Activated T-cell treated with anti-CD3 and anti-CD28 coated beads, Interleukin-2, amount 50 U/mL, for 4 hours (primary cell): ENCODE measurements at places on chromosomes 7 and 10. TPM values are rescaled to one million over a fixed set of nuclear protein-coding genes. Genes with fewer than 3 reads are reported as not detected.

SH2B2 gene
- total RNA-seq = 3.0 TPM

PURB gene
- 28.9 TPM for total RNA-seq

BCL7B gene
- total RNA-seq = 76.3 TPM

PNLIPRP1 gene
- total RNA-seq = 0.57 TPM

GIMAP1 gene
- 2.1 TPM for total RNA-seq

NKX1-2 gene
- total RNA-seq = not detected

GRCh38 chr7:12481722-12482121 lies 78.1 kb upstream of the VWDE start:
- DNase-seq = no peak

- no peak for DNase-seq
Observed at GRCh38 chr7:87552351-87552900, 48.3 kb downstream of the ABCB1 start.

- no peak for DNase-seq
Observed at GRCh38 chr10:97895915-97896314, 46.3 kb downstream of the GOLGA7B start.

GRCh38 chr7:69739190-69739589 lies 140.9 kb downstream of the AUTS2 start:
- no peak for DNase-seq

GRCh38 chr10:73253225-73253555 lies 746 bp upstream of the MRPS16 start:
- DNase-seq = no peak

GRCh38 chr7:147197006-147197405 lies 1080.4 kb downstream of the CNTNAP2 start:
- DNase-seq = no peak

DNA sequence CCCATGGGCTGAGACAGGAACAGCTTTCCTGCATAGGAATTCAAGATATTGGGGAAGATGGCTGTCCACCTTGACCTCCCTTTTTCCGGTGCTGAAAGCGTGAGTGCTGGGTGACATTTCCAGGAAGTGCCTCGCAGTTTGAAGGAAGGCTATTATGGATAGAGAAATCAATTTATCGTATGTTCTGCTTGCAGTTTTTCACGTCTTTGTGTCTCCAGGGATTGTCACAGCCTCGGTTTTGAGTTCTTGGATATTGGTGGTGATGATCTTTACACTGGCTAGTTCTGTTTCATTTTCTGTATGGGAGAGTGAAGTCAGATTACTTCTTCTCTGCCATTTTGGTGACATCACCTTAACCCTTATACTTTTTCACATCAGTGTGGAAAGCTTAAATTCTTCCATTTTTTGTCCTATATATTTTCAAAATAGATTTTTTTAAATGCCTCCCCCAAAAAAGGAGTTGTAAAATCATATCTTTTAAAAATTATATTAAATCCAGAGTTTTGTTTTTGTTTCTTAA lies 102.5 kb upstream of the APBB1IP start:
- DNase-seq = no peak

GRCh38 chr7:117963264-117964197 lies 90.3 kb upstream of the CTTNBP2 start:
- no peak for DNase-seq

DNA sequence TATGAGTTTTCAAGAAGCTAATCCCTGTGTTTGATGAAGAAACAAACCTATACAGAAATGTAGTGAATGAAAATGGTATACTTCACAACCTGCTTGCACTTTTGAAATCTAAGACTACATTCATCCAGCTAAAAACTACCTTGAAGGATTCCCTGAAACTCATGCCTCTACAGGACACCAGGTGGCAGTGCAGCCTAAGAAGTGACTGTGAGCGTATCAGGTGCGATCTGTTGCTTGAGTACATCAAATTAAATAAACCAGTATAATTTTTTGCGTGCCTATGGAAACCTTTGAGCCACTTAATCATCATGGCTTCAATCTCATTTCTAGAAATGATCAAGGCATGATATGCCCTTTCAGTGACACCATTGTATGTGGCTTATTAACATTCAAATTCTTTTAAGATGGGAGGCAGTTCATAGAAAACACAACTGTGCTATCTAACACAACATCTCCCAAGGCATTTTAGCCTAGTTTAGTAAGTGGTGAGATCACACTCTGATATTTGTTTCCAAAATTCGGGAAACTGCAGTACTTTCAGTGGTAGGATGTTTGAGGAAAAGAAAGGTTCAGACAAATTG lies 57.4 kb downstream of the PPP1R17 start:
- no peak for DNase-seq

GRCh38 chr10:86900955-86901354 lies 56.5 kb downstream of the MMRN2 start:
- DNase-seq = no peak

GRCh38 chr7:55073051-55073511 lies 54.3 kb downstream of the EGFR start:
- DNase-seq = no peak

GRCh38 chr7:72415586-72415985 lies 3.4 kb upstream of the CALN1 start:
- no peak for DNase-seq

DNA sequence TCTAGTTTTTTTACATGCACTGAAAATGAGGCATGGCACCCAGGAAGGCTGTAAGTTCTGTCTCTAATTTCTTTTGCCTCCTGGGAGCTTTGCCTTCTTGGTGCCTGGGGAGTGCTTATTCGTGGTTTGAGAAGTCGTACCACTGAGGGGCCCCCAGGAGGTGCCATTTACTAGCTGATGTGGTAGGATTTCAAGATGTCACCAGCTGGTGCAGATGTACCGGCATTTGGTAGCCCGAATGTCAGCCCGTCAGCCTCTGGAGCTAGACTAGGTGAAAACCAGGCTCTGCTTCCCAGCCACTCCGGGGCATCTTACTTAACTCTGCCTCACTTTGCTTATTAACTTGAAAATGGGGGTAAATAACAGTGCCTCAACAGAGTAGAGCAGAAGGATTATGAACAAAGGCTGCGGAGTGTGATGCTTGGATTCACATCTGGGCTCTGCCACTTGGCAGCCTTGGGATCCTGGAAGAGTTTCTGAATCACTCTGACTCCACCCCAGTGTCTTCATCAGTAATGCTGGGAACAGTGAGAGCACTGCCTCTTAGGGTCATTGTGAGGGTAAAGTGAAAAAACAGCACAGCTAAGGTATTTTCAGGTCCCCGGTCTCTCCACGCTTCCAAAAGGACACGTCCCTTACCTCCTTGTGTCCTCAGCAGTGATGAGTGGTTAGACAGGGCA lies 31.4 kb upstream of the BTBD16 start:
- no peak for DNase-seq

- DNase-seq = no peak
Observed at GRCh38 chr7:33841705-33842129, 63.6 kb upstream of the BMPER start.
